ENCODE measurements at places on chromosomes 13 and 19. TPM values are rescaled to one million over a fixed set of nuclear protein-coding genes. Genes with fewer than 3 reads are reported as not detected.

CCDC159 gene
- 15.6 TPM for total RNA-seq

ZNF69 gene
- 2.3 TPM for total RNA-seq

TMEM272 gene
- 1.0 TPM for total RNA-seq

IFNL3 gene
- not detected for total RNA-seq
